ENCODE measurements at places on chromosomes 6 and 20. TPM values are rescaled to one million over a fixed set of nuclear protein-coding genes. Genes with fewer than 3 reads are reported as not detected.

DNA sequence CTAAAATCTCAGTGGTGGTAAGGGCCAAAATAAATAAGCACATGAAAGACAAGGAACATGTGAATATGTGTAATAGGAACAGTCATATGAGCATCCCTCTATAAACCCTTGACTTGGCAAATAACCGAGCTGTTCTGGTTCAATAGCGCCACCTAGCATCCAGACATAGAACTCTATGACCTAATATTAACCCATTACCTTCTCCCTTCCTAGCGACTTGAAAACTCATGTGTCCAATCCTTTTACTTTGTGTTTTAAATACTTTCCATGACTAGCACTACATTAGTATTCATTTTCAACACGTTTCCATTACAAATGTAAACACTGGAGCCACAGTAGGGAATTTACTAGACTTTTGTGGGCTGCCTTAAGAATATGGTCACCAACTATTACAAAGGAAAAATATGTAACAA lies 279.7 kb downstream of the UST start:
- DNase-seq: peak; percentile 92

- DNase-seq: no peak
These were observed 12.9 kb downstream of the TAGAP start for GRCh38 chr6:159031846-159032245.

- DNase-seq: no peak
These were observed 88.1 kb downstream of the PPP1R14C start for GRCh38 chr6:150230832-150231524.

GRCh38 chr6:30508890-30509736 lies 19.8 kb downstream of the HLA-E start:
- DNase-seq: no peak

GRCh38 chr6:169217972-169218371 lies 35.7 kb downstream of the THBS2 start:
- DNase-seq: no peak

DNA sequence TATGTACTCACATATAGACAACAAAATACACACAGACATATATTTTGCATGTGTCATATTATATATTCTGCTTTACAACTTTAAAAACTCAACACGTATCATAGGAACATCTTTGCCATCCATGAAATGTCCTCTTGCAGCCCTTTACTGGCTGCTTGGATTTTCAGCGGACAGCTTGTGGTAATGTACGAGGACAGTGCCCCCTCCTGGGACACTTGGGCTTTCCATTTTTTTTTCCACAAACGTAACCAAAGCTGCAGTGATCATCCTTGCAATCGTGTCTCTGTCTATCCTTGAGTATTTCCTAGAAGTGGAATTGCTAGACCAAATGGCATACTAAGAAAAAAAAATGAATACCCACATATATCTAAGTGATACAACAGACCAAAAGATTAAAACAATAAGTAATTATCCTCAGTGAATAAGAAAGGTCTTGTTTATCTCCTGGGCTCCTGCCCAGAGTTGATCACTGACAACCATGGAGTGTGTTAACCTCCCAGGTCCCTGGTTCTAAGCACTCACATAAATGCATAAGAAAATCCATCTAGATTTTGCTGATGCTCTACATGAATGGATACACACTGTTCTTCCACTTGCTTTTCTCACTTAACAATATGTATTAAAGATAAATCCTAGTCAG lies 18.1 kb downstream of the BPI start:
- DNase-seq: peak; percentile 48

DNA sequence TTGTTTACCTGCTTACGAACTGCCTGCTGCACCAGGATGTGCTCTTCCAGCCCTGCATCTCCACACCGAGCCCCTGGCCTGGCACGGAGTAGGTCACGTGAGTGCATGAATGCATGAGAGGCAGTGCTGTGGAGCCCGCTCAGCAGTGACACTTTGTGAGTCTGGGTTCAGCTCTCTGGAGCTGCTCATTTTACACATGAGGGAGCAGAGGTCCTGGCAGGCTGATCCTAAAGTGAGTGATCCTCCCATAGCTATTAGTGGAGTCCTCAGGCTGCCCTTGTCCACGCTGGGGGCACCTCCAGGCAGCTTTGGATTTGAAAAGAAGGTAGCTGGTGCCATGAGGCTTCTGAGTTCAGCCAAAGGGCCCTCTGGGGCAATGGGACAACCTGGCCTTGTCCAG lies 64.2 kb downstream of the EDN3 start:
- DNase-seq: peak; percentile 69

DNA sequence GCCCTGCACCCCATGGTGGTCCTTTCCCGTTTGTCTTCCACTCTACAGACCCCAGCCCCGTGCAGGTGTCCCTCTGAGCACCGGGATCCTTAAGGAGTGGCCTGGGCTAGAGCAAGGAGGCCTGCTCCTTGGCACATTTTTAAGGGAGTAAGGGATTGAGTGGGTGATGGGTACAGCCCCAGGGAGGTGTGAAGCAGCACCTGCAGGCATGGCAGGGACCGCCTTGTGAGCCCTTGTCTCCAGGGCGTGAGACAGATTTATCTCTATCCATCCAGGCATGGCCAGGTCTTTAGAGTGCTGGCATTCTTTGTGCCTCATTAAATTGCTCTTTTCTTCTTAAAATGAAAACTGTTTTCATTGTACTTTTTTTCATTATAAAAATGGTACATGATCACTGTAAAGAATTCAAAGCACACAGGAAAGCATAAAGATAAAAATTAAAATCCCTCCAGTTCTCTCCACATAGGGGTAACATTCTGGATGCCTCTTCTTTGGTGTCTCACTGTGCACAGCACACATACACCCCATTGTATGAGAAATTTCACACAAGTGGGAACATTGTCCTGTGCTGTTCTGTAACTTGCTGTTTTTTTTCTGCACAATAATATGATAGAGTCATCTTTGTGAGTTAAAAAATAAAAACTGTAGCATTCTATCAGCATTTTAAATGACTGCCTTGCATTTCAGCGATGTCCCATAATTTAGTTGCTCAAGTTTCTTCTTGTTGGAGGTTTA lies 31.9 kb upstream of the ZNF831 start:
- DNase-seq: no peak

The ZBTB46 gene
- 4.0 TPM for total RNA-seq

The MLN gene
- total RNA-seq: not detected
